Stimulated activated CD4-positive, alpha-beta T cell treated with anti-CD3 and anti-CD28 coated beads, Interleukin-12 subunit alpha, Interleukin-12 subunit beta, amount 100 ng/mL, for 24 hours (primary cell): ENCODE measurements at places on chromosomes 5 and 9.

DNA sequence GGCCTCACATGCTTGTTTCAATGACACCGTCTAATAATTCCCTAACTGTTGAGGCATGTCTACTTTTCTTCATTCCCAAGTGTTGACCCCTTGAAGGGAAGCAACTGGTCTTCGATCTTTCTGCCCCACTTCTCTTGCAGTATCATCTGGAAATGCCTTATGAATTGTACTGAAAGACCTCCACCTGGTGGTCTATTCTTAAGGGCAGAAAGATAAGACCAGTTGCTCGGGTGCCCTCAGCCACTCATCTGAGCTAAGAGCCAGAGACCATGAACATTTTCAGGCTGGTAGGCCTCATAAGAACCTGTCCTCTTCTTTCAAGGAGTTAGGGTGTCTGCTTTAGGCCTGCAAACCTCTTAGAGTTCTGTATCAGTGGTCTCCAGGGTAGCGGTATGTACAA is 542.5 kb downstream of the CTNND2 start:
- no peak for DNase-seq

DNA sequence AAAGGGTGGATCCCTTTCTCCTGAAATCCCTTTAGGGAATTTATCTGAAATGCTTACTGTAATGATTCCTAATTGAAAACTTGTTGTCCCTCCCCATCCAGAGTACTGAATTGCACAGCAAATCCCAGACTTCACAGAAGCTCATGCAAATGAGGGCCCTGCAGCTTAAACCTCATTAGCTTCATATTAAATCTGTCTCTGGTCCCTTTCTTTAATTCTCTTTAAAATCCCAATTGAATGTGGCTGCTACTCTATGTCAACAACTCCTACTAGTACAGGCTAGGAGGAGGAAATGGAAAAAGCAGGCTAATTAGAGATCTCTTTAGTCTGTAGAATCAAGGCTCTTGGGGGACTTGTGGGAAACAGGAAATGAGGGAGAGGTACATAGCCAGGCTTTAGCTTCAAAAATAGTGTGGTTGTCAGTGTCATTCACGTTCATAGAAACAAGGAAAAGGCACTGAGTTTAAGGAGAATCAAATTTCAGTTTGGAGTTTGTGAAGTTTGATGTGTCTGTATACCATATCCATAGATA is 191.3 kb upstream of the PRDM9 start:
- no peak for DNase-seq

DNA sequence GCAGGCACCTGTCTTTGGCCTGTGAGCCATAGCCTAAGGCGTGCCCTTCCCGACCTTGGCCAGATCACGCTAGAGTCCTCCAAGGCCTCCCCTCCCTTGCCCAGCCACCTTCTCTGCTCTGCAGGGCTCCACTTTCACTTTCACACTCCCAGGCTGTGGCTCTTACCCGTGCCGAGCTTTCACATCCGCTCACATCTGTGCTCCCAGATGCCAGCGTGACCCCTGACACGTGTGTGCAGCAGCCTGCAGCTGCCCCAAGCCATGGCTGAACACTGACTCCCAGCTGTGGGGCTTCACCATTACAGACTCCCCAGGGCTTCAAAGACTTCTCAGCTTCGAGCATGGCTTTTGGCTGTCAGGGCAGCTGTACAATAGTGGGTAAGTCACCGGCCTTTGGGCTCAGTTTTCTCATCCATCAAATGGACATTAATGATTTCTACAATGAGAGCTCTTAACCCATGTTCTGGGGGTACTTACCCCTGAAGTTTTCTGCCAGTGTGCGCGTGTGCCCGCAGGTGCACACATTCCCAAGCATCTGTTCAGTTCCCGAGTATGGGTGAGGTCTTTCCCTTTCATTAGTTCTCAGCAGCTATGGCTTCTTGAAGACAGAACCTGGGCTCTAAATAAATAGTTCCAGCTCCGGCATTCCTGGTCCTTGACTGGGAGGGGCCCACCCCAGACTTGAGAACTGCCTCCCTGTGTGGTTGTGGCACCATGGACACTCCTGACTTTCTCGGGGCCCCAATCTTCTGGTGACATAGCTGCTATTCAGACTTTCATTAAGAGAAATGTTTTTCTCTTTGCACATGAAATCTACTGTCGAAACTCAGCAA is 118.6 kb downstream of the RGS3 start:
- DNase-seq: peak; percentile 72

- DNase-seq: no peak
Measured at GRCh38 chr5:158967541-158967940, 132.2 kb downstream of the EBF1 start.

- DNase-seq: no peak
Measured at GRCh38 chr5:109718216-109718615, 28.5 kb downstream of the MAN2A1 start.

DNA sequence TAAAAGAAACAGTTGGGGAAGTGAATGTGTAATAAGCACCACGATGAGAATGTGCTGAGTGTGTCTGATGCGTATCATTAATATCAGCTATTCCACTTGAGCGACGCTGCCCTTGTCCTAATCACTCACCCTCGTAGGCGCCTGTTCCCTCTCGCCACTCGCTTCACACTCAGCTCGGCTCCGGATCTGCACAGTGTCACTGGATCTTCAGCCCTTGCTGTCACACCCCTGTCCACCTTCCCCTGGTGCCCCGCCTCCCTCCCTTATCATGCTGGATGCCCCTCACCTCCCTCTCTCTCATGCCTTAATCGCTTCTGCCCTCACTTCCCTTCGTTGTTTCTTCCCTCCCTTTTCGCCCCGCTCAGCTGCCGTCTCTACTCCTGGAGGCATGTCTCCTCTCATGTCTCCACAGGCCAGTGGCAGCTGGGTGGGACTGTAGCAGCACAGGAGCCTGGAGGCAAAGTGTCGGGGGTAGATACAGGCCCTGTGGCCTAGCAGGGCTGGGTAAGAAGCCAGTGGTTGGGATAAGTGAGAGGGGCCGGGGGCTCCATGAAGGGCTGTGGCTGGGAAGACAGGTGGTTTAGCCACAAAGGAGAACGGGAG is 43.5 kb downstream of the ANKDD1B start:
- no peak for DNase-seq

- no peak for DNase-seq
Measured at GRCh38 chr9:89494199-89494598, 3.7 kb downstream of the SEMA4D start.

DNA sequence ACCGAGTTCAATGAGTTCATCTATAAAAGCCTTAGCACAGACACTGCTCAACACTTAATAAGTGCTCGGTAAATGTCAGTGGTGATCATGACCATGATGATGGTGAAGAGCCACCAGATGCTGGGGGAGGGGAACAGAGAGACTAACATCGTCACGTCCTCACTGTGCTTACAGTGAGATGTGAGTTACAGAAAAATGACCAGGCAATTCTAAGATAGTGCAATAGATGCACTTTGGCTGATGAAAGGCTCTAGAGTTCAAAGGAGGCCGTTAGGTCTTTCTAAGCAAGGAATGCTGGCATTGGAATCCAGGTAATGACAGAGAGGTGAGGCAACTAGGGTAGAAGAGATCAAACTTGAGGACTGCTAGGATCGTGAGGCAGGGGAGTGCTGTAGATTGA is 36.7 kb downstream of the ARL15 start:
- DNase-seq: no peak

GRCh38 chr5:81151546-81151945 is 81.6 kb upstream of the CKMT2 start:
- no peak for DNase-seq

DNA sequence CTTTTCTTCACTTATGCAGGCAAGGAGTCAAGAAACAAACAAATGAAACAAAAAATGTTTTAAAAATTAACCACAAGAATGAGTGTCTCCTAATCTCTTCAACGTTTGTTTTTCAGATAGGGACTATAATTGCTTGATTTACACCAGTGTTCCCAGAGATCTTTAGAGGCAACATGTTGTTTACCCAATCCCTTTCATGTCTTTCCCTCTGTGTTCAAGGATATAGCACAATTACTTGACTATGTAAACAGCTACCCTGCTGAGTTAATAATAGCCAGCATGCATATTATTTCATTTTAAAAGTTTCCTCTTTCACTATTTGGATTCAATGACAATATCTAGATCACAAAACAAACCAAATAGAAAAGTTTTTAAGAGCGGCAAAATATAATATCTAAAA is 25.1 kb upstream of the SHISAL2B start:
- no peak for DNase-seq

- DNase-seq: no peak
Measured at GRCh38 chr5:78792345-78793055, 143.9 kb upstream of the LHFPL2 start.

DNA sequence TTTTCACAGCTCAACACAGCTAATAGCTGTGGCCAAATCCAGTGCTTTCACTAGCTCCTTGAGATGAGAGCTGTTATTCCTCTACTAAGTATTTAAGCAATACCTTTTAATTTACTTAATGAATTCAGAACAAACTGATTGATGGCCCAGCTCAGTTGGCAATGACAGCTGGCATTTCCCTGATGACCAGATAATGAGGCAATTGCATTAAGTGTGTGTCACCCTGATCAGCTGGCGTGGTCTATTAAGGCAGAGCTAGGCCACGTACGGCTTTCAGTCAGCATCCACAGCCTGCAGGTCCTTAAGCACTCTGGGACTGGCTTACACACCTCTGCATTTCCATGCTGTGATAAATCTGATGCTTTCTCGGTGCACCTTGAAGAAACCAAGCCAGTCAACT is 34.4 kb downstream of the TTLL11 start:
- no peak for DNase-seq

GRCh38 chr9:135326633-135327152 is 152.9 kb upstream of the PPP1R26 start:
- no peak for DNase-seq

DNA sequence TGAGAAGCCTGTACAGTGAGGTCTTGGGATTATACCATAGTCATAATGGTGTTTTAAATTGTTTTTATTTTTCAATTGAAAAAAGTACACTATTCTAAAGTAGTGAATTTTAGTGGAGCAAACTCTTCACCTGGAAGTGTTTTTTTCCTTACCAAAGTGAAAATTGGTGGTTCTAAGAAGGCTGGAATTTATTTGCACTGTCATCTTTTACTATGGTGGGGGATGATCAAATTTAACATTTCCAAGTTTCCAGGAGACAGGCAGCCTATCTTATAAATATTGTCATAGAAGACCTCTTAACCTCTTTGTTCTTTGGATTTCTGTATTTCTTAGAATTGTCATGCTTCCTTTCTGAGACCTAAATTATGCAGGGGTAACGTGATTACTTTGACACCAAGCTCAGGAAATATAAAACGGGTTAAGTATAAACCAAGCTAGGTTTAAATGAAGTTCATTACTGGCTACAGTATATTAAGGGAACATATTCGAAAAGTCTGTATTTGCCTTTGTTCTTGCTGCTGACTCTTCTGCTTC is 20.2 kb downstream of the NDFIP1 start:
- DNase-seq: no peak

DNA sequence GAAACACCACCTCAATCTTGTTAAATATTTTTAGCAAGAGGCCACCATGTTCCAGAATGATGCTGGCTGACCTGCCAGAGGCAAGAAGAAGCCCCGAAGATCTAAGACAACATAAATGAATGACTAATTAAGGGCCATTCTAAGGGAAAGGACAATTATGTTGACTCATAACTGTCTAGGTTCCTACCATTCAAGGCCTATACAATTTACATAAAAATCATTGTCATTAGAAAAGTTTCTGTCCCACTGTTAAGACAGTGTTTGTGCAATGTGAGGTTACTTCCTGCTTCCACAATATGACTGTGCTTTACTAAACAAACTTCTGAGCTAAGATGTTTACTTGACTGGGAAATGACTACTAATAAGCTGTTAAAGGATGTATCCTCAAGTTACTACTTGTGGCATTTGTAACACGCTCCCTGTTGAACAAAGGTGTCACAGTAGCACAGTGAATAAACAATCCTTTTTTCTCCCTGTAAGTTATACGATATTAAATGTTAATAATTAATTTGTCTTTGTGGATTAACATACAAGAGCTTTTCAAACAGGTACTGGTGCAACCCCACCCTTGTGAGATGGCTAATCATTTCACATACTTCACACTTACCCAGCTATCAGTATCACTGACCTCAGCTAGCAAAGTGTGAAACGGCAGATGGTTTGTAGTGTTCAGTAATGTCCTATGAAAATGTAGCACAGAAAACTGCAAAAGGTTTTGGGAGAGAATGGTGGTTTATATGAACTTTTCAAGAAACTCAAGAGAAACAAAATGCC is 195.8 kb downstream of the EFNA5 start:
- no peak for DNase-seq

- no peak for DNase-seq
Measured at GRCh38 chr9:22528485-22528884, 81.9 kb downstream of the DMRTA1 start.

DNA sequence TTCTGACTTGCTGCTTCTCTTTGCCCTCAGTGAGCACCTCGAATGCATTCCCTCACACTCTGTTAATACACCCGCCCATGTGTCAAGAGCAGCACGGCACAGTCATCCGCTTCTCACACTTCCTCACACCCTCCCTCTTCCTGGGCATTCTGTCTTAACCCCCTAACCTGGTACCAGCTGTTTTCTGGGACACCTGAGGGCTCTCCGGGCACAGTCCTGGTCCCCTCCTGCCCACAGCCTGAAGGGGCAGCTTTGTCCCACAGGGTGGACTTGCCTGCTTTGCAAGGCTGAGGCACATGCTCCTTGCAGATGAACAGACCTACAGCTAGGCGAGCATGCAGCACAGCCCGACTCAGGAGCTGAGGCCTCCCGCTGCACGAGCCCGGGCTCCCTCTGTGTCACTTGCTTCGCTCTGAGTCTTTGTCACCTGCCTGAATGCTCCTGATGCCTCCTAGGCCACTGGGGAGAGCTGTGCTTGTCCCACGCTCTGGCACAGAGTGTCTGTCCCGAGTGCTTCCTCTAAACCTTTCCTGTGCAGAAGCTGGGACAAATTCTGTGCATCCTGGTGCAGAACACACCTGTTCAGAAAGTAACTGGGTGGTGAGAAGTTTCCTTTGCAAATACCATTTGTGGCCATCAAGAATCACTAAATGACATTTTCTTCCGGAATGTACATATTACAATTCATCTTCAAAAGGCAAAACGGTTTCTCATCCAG is 47.8 kb downstream of the AHRR start:
- no peak for DNase-seq

DNA sequence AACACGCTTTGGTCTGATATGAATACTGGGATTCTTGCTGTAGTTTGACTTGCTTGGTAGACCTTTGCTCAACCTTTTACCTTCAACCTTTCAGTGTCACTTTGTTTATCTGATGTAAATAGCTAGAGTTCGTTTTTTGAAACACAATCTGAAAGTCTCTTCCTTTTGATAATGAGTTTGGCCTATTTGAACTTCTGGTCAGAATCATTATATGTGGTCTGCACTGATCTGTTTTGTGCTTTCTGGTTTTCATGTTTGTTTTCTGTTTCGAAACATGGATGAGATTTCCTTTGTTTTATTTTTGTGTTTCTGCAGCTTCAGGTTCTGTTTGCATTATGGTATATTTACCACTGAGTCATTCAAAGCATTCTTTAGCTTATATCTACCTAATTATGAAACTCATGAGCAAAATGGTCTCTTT is 217.5 kb downstream of the GABBR2 start:
- no peak for DNase-seq

- DNase-seq: no peak
Measured at GRCh38 chr9:79877943-79878602, 306.3 kb downstream of the TLE4 start.
